ENCODE measurements at places on chromosomes 11 and 22. TPM values are rescaled to one million over a fixed set of nuclear protein-coding genes. Genes with fewer than 3 reads are reported as not detected.
A peak's percentile ranks its signal among the peaks of the same experiment; 100 is the strongest.

Gene PRR33
- not detected for total RNA-seq

Gene KRTAP5-3
- total RNA-seq, result not detected

Gene APOBEC3C
- total RNA-seq, result 14.1 TPM

Gene KIAA1671
- 2.4 TPM for total RNA-seq

Gene PGA4
- not detected for total RNA-seq

Gene RBMXL2
- not detected for total RNA-seq

Gene ELFN2
- not detected for total RNA-seq

Gene OR51E1
- total RNA-seq, result not detected

Gene LRRC75B
- total RNA-seq, result not detected

Gene ADAMTS8
- not detected for total RNA-seq

DNA sequence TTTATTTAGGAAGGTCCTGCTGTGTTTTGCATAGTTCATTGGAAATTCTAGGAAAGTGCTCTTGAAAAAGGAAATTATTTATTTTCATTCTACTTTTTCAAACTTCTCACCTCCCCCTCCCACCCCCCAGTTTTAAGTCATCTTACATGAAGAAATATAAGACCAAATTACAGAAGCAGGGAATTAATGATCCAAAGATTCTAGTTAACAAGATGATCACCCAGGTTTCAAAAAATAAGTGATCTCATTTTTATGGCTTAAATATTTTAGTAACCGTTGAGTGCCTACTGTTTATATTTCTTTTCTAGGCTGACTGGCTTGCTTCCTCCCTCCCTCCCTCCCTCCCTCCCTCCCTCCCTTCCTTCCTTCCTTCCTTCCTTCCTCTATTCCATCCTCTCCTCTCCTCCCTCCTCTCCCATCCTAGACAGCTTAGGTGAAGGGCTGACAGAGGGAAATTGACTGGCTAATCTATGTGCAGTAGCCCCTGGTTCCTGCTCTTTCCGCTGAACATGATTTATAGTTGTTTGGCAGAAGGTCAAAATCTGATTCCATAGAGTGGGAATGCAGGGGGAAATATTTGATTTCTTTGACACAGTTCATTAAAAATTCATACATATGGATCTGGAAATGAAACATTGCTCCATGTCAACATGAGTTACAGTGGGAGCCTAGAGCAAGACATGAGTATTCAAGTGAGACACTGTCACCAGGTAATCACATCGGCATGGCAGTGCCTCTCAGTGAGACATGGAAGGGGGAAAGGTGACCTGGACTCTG lies 123.4 kb downstream of the COMMD9 start:
- no peak for DNase-seq

DNA sequence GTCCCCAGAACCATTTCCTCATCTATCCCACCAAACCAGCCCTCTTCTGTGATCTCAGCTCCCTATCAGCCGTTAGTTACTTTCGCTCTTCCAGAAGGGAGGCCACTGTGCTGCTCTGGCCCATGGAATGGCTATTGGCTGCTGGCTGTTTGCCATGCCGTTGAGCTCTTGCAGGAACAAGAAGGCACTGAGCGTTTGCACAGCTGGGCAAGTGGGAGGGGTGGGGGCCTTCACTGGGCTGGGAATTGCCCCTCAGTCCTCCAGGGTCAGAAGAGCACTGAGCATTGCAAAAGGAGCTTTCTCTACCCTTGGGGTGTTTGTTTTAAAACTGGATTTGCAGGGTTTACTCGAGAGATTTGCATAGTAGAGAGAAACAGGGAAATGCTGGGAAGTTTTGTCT lies 129.0 kb upstream of the PARVA start:
- DNase-seq, result no peak

DNA sequence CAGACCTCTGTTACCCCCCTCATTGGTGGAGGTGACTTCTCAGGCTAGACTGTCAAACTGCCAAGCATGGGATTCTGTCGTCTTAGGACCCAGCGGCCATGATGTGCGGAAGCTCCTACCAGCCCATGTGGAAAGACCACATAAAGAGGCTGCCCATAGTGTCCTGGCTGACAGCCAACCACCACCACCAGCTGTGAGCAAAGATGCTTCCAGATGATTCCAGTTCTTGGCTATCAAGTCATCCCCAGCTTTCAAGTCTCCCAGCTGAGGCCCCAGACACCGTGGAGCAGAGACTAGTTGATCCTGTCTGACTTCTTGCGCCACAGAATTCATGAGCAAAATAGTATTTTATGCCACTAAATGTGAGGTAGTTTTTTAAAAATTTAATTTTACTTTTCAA lies 32.9 kb downstream of the SCUBE1 start:
- DNase-seq, result no peak

- DNase-seq, result no peak
Observed at GRCh38 chr11:60744114-60744513, 12.6 kb upstream of the MS4A15 start.

DNA sequence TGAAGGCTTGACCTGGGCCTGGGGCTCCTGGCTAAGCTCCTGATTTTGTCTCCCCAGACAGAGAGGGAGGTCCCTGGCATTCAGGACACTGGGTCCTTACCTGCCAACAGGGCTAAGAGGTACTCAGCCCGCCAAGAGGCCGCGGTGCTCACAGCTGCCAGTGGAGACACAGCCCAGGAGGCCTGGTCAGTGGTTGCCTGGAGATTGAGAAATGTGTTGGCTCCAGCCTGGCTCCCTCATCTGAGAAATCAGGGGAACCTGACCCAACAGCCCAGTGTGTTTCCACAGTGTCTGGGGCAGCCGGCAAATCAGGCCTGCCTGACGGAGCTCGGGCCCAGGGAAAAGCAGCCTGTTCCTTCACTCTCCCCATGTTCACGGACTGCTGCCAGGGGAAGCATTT lies 79.4 kb upstream of the NAV2 start:
- DNase-seq, result no peak

DNA sequence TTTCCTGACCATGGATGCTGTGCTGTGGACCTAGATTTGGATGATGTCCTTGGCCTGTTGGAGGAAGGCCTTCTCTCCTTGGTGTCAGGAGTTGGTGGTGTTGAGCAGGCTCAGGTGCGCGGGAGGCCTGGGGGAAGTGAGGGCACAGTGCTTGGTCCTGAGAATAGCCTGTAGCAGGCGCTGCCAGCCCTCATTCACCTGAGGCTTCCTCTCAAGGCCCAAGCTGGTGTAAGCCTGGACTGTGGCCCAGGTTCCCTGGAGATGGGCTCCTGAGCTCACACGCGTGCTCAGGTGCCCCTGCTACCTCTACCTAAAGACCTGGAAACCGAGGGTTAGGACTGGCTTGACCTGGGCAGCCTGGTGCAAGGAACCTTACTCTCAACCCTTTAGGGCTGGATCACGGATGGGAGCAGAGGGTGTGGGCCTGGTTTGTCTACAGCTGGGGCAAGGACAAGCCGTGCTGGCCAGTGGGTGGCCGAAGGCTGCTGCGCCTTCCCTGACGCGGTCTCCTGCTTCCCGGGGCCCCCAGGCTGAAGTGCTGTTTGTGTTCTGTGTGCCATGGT lies 7.8 kb upstream of the GRAMD4 start:
- DNase-seq, result no peak

DNA sequence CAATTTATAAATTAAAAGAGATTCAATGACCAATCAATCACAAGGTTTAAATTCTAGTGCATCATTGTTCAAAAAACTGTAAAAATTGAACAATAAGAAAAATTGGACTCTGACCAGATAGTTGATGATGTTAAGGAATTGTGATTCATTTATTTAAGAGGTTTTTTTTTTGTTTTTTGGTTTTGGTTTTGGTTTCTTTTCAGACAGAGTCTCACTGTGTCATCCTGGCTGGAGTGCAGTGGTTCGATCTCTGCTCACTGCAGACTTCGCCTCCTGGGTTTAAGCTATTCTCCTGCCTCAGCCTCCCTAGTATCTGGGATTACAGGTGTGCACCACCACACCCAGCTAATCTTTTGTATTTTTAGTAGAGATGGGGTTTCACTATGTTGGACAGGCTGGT lies 17.1 kb upstream of the EIF3M start:
- DNase-seq, result no peak

- no peak for DNase-seq
Observed at GRCh38 chr22:32576553-32577253, 102.1 kb downstream of the FBXO7 start.

- no peak for DNase-seq
Observed at GRCh38 chr11:104328512-104328907, 164.6 kb upstream of the PDGFD start.

GRCh38 chr11:119168471-119169281 lies at the start of gene NLRX1:
Gene NLRX1 (plus strand): TSS chr11:119168725. CDS start chr11:119171404, 2,679 bp downstream.
- peak; percentile 78 for DNase-seq

DNA sequence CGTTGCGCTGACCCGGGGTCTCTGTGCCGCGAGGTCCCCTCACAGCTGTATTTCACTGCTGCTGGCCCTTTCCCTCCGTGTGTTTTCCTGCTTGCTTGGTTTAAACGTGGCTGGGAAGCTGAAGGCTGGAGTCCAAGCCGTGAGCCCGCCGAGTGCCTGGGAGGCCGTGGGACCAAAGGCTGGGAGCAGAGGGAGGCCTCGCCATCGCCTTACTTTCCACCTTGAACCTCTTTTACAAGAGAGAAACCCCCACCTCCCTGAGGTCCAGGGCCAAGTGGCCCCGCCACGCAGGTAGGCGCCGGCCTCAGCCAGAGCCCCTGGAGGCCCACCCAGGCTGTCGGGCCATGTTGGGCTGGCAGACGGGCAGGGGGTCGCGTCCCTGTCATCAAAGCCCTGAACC lies 411.6 kb downstream of the TBC1D22A start:
- DNase-seq, result no peak

GRCh38 chr22:30408388-30409102 lies 11.7 kb downstream of the SEC14L2 start:
- DNase-seq, result no peak

DNA sequence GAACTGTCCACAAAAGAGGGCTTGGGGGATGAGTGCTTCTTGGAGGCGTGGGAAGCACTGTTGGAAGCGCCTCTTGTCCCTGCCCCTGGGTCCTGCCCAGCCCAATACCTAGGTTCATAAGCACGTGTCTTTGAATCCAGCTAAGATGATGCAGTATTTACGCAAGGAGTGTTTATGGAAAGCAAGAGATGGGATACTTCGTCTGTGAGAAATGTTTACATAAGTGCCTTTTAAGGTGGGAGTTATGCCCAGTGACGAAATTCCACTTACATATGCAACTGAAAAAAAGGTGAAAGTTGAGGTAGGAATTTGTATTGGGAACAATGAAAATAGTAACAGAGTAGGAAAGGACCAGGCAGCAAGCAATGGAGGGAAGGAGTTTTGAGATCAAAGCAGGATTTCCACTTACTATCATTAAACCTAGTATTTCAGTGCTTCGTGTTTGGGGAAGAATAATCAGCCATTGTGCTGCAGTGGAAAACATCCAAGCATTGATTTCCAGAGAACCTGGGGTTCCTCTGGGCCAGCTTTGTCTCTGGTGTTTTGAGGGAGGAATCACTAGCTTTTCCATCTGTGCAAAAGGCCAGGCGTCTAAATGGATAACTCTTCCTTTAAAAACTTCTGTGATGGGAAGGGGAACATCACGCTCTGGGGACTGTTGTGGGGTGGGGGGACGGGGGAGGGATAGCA lies 115.3 kb upstream of the TTC12 start:
- no peak for DNase-seq

- DNase-seq, result peak; percentile 74
Observed at GRCh38 chr11:64900263-64900678, 16.7 kb downstream of the ATG2A start.

DNA sequence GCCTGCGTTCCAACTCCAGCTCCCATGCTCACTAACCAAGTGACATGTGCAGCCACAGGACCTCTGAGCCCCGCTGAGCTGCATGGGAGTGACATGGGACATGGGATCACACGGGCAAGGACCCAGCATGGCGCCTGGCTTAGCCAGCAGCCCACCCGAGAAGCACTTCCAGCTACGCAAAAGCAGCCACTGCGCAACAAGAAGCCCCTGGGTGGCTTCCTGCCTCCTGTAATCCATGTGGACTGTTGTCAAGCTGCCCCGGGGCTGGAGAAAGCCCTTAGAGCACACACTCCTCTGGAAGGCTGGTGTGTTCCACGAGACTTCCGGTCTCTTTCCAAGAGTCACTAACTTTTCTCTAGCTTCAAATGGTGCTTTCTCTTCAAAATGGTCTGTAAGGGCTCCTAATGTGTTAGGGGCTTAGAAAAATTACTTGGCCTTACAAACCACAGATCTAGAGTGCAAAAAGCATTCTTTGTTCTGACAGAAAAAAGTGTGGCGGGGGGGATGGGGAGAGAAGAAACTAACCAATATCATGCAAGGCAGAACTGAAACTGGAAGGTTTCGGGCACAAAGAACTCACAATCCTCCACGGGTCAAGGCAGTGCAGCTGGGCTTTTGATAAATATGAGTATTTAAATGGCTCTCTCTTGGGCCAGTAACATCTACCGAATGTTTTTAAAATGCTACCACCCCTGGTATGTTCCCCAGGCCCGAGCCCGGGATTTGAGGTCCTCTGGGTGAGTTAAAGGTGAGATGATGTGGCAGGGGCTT lies 5.5 kb downstream of the C11orf24 start:
- DNase-seq, result no peak

DNA sequence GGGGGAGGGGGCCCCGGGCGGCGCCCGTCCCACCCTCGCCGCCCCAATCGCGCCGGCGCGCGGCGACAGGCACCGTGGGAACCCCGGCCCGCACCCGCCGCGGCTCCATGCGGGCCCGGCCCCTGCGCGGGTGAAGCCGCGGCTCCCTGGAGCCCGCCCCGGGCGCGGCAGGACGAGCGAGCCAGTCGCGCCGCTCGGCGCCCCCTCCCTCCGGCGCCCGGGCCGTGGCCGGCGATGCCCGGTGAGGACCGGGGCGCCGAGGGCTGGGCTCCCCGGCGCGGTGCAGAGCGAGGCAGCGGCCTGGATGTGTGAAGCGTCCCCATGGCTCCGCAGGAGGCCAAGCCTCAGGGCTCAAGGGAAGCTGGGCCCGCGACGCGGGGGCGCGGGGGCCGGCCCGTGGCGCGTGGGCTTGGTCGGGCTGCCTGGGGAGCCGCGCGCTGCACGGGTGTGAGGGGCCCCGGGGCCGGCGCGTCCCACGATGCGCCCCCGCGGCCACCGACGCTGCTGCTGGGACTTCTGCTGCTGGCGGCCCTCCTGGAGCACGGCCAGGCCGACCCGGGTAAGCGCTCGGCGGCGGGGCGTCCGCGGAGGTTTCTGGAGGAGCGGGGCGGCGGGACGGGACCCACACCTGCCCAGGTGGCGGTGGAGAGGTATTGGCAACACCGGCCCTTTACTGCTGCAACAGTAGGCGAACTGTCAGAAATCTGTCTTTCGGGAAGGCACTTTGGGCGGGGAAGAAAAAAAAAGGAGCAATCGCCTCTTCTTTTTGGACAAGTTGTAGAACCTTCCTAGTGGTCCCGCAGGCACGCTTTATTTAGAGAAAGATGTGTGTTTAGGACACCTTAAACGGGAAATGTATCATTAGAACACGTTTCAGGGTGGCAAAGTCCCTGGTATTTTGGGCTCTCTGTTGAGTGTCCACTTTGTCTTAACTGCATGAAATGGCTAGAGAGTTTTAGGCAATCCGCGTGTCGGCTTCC lies 119.4 kb downstream of the HIPK3 start:
- no peak for DNase-seq

- no peak for DNase-seq
Observed at GRCh38 chr11:19766810-19767209, 54.2 kb downstream of the NAV2 start.

- DNase-seq, result no peak
Observed at GRCh38 chr22:27218012-27218920, 560.9 kb downstream of the MIAT start.
